NCI-H460 (cell line): ENCODE measurements at places on chromosomes 4 and X.
A peak's percentile ranks its signal among the peaks of the same experiment; 100 is the strongest.

DNA sequence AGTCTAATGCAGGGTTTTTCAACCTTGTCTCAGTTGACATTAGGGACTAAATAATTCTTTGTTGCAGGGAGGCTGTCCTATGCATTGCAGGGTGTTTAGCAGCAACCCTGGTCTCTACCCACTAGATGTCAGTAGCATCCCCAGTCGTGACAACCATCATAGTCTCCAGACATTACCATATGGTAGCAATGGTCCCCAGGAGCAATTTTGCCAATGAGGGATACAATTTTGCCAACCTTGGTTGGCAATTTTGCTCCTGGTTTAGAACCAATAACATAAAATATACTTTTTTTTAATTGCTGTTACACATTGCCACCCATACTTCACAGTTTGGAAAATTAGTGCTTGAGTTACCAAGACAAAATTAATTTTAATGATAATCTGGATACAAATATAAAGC is 6.0 kb downstream of the EREG start:
- peak; percentile 64 for DNase-seq

DNA sequence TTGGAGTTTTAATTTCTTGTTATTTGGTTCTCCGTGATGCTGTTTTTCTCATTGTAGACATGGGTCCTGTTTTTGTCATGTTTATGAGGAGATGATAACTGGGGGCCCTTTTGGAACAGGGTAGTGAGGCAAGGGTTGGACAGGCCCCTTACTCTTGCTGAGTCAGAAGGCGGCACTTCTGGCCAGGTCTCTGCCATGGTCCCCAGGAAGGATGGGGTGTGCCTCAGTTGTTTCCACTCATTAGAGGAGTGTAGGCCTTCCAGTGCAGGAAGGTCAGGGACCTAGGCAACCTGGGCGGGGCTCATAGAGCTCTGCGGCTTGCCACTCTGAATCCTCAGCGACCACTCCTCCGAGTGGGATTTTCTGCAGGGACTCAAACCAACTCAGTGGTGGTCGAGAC is 68.2 kb downstream of the NELFA start:
- DNase-seq, result no peak

GRCh38 chr4:139655116-139655515 is 10.5 kb upstream of the MGST2 start:
- DNase-seq, result peak; percentile 43

GRCh38 chrX:38206036-38206435 is 14.6 kb downstream of the SRPX start:
- DNase-seq, result no peak

DNA sequence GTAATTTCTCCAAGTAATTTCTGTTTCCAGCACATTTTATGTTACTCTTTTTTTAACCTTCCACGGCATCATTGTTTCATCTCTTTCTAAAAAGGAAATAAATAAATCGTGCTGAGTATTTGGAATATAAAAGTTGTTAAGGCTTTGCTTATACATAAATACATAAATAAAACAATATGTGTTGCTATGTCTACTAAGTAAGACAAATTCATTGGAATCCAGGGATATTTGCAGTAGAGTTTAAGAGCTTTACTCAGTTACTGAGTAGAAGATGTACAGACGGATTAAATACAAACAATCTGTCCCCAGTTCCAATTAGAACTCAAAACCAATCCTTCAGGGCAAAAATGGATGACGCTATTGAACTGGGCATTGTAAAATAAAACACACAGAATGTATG is 1.4 kb downstream of the ARHGAP24 start:
- no peak for DNase-seq

GRCh38 chr4:173246719-173247118 is 78.1 kb downstream of the GALNT7 start:
- no peak for DNase-seq

- DNase-seq, result no peak
These were observed 9.5 kb upstream of the BMP2K start for GRCh38 chr4:78766650-78767049.

DNA sequence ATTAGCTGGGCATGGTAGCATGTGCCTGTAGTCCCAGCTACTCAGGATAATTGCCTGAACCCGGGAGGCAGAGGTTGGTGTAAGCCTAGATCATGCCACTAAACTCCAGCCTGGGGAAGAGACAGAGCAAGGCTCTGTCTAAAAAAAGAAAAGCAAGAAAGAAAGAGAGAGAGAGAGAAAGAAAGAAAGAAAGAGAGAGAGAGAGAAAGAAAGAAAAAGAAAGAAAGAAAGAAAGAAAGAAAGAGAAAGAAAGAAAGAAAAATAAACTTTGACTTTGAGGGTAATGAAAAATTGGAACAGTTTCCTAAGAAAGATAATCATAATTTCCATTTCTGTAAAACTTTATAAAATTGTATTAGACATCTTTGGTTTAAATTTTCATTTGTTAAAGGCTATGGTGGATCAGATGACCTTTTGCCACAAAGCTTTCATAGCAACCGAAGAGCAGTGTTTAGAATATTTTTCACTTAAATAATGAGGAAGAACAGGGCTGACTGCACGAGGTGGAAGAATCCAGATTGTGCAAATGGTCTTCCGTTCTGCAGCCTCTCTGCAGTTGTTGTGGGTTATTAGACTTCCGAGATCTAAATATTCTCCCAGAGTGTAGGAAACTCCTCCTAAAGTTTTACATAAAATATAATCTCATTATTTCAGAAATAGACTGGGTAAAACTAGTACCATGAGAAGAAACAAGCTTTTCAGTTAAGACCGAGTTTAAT is 55.9 kb downstream of the RBM47 start:
- no peak for DNase-seq

GRCh38 chr4:124203613-124204238 is 508.8 kb downstream of the ANKRD50 start:
- no peak for DNase-seq

GRCh38 chr4:98996056-98996764 is 689 bp downstream of the METAP1 start:
- no peak for DNase-seq

- DNase-seq, result no peak
These were observed 41.3 kb upstream of the MTM1 start for GRCh38 chrX:150527108-150527507.
